ENCODE measurements at places on chromosomes 2 and 18.

GRCh38 chr2:145277922-145278321 is 758.0 kb upstream of the ZEB2 start:
- no peak for DNase-seq

DNA sequence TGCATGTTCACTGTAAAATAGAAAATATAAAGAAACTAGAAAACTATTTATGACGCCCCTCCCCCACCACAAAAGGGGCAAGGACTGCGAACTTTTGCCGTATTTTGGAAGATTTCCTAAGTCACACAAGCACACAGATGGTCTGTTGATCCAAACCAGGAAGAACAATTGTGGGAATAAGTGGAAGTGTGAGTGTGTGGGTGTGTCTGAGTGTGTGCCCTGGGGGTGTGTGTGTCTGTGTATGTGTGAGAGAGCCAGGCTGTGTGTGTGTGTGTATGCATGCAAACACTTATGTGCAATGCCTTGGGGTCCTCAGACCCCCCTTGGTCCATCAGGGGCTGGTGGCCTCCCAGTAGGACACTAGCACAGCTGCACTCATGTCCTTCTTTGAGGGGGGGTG is 43.1 kb downstream of the HPCAL1 start:
- no peak for DNase-seq

DNA sequence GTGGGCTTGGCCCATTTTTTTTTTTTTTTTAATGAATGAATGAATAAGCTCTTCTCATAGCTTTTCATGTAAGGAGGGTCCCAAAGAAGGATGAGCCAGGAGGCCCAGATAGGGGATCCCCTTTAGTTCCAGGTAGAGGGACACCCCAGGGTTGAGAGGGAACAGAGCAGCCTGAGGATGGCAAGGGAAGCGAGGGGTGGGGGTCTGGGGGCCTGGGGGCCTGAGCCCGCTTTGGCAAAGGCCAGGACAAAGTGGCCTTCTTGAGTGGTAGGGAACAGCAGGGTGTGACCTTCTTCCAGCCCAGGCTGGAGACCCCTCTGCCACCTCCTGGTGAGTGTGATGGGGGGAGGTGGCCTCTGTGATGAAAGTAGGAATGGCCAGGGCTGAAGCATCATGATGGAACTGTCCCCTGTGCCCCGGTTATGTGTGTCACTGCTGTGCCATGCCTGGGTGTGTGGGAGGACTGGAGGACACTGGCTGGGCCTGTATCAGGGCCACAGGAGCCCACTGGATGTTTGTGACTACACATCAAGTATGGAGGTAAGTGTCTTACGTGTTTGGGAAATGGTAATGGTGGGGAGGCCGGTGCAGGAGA is 263.5 kb upstream of the HDAC4 start:
- no peak for DNase-seq

GRCh38 chr2:15111718-15112117 is 449.4 kb downstream of the NBAS start:
- no peak for DNase-seq

DNA sequence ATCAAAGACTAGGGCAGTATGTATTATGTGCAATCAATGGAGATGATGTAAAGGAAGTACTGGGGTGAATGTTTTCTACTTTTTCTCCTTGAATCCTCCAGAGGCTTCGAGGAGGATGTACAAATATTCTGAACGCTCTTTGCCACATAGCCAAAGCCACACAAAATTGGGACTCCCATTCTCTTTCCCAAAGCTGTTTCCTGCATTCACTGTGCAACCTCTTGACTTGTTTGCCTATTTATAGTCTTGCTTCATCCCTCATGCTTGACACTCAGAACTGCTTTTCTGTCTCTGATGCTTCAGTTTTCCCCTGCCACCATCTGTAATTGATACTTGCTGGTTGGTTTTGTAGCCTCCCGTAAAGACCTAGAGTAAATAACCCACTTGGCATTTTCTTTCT is 208.2 kb upstream of the RBMS1 start:
- no peak for DNase-seq

DNA sequence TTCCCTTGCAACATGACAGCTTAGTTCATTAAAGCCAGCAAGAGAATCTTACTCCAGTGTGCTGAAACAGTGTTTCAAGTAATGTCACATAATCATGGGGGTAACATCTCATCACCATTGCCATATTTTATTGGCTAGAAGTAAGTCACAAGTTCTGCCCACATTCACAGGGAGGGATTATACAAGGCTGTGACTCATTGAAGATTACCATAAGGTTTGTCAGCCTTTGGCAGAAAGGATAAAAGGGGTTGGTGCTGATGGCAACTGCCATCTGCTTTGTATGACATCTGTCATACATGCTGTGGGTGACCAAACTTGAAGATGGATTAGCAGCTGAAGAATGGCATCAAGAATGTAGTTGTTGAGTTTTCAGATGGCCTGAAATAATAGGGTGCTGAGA is 61.2 kb downstream of the KCNE4 start:
- no peak for DNase-seq

Data from GM12865 (cell line).